Hair follicle dermal papilla cell (primary cell): ENCODE measurements at places on chromosomes 3 and 15. TPM values are rescaled to one million over a fixed set of nuclear protein-coding genes. Genes with fewer than 3 reads are reported as not detected.

The CCDC9B gene
- 31.0 and 35.0 TPM in 2 replicates for total RNA-seq

The CSTA gene
- 3.7 and 3.8 TPM in 2 replicates for total RNA-seq

The GOLGA6A gene
- not detected in 2 replicates for total RNA-seq

The CPNE4 gene
- 1.7 TPM in 1 of 2 replicates, not detected in the other for total RNA-seq

The VPS18 gene
- total RNA-seq, result 70.6 and 74.2 TPM in 2 replicates

The SHC4 gene
- 0.49 and 0.61 TPM in 2 replicates for total RNA-seq

The GAP43 gene
- total RNA-seq, result 0.12 and 0.16 TPM in 2 replicates

The GOLGA6L2 gene
- total RNA-seq, result not detected in 2 replicates

The NR1I2 gene
- total RNA-seq, result 0.16 TPM in 1 of 2 replicates, not detected in the other

The TTLL13 gene
- total RNA-seq, result 0.16 TPM in 1 of 2 replicates, not detected in the other

The GOLGA8G gene
- total RNA-seq, result under 0.01 TPM in 1 of 2 replicates, not detected in the other

The RBPMS2 gene
- total RNA-seq, result not detected in 2 replicates

The KBTBD8 gene
- 0.49 TPM in 2 replicates for total RNA-seq

The CHST13 gene
- 0.24 and 0.65 TPM in 2 replicates for total RNA-seq

The ATP13A5 gene
- not detected in 2 replicates for total RNA-seq

The UROC1 gene
- not detected in 2 replicates for total RNA-seq

The CLDN1 gene
- total RNA-seq, result 0.32 and 0.85 TPM in 2 replicates

The FAM81A gene
- 0.12 and 0.16 TPM in 2 replicates for total RNA-seq

The PP2D1 gene
- not detected in 2 replicates for total RNA-seq

The MNS1 gene
- total RNA-seq, result 0.73 and 0.81 TPM in 2 replicates

The CDC25A gene
- total RNA-seq, result 1.8 and 2.8 TPM in 2 replicates

The PEX5L gene
- total RNA-seq, result 0.24 and 0.65 TPM in 2 replicates

The CHRM5 gene
- total RNA-seq, result under 0.01 TPM in 1 of 2 replicates, not detected in the other

The RSL24D1 gene
- total RNA-seq, result 62.5 and 76.1 TPM in 2 replicates

The ARL13B gene
- total RNA-seq, result 13.6 and 14.5 TPM in 2 replicates

The MED12L gene
- 0.85 and 1.3 TPM in 2 replicates for total RNA-seq

The LYZL4 gene
- not detected in 2 replicates for total RNA-seq

The SMAD6 gene
- total RNA-seq, result 19.3 and 30.0 TPM in 2 replicates

The ARPIN gene
- total RNA-seq, result 14.8 and 18.0 TPM in 2 replicates

The CNBP gene
- 223 and 243 TPM in 2 replicates for total RNA-seq

The KCNAB1 gene
- total RNA-seq, result 0.16 TPM in 1 of 2 replicates, not detected in the other

The NMNAT3 gene
- total RNA-seq, result 0.97 and 1.1 TPM in 2 replicates

The HYAL3 gene
- 2.1 and 3.8 TPM in 2 replicates for total RNA-seq

The TRPM1 gene
- not detected in 2 replicates for total RNA-seq

The MYRIP gene
- total RNA-seq, result 0.49 and 0.65 TPM in 2 replicates

The TGM4 gene
- total RNA-seq, result not detected in 2 replicates
